ENCODE measurements at places on chromosomes 3 and 15.

DNA sequence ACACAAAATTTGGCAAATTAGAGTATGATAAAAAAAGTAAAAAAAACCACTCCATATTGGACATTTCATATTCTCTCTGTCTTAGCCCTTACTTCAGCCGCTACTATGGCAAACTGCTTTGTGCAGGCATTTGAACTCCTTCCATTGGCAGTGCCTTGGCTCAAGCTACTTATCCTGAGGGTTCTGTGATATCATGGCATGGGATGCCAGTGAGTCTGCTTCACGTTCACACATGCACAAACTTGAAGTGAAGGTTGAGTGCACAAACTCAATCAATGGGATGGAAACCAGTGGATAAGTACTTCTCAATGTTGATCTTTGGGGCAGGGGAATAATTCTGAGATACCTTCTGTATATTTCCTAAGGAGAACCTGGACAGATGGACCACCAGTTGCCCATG lies 117.2 kb downstream of the IL20RB start:
- no peak for DNase-seq

DNA sequence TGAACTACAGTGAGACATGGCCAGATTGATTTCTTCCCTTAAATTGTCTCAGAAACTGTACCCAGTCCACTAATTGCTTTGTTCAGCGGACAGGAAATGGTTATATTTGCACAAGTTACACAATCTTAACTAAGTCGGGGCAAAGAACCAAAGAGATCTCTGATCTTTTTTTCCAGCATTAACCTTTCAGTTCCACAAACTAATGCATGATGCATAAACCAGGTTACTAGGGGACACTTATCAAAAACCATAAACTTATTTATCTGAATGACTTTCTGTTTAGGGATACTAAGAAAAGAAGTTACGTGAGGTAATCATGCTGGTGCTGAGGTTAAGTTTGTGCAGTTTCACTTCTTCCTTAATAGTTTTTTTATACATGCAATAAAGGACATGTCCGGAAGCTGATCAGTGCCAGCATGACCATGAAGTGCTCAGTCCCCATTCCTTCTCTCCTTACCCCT lies 22.4 kb downstream of the FNDC3B start:
- no peak for DNase-seq

GRCh38 chr3:132570016-132570415 lies 27.1 kb upstream of the ACKR4 start:
- DNase-seq = no peak

DNA sequence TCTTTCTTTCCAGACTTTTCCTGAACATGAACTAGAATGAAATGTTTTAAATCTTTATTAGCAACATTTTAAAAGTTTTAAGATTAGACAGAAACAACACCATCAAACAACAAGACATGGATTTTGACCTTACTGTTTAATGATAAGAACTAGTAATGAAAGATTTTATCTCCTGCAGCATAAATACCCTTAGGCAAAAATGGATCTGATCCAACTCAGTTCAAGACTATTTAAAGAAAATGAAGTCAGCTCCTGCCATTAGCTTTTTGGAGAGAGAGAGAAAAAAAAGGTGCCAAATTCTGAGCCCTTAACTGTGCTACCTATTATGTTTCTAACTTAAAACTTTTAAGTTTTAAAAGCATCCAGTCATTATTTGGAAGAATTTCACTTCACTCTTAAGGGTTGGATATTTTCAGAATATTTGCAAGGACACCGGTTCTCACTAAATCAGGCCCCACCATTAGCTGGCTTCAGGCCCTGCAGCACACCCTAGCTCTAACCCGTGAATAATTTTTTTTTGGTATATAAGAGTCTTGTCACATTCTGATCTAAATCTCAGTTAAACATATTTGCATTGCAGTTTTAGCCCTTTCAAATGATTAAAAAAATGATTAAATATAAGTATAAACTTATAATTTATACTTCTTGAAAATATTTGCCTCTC lies 60.0 kb downstream of the NR1I2 start:
- DNase-seq = no peak

DNA sequence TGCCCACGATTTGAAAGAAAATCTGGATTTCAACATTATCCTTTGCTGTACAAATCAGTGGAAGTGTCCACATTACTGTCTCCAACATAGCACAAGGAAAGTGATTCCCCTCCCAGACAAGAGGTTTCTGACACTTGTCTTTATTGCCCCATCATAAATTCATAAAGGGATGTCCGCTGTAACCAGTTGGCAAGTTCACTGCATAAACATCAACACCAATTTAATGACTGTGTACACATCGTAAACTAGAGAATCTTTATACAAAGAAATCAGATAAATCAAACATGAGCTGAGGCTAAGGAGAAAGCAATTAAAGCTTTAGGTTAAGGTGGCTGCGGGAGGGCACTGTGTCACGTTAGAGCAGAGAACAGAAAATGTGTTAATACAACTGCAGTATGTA lies 129.8 kb downstream of the MEIS2 start:
- DNase-seq = no peak

DNA sequence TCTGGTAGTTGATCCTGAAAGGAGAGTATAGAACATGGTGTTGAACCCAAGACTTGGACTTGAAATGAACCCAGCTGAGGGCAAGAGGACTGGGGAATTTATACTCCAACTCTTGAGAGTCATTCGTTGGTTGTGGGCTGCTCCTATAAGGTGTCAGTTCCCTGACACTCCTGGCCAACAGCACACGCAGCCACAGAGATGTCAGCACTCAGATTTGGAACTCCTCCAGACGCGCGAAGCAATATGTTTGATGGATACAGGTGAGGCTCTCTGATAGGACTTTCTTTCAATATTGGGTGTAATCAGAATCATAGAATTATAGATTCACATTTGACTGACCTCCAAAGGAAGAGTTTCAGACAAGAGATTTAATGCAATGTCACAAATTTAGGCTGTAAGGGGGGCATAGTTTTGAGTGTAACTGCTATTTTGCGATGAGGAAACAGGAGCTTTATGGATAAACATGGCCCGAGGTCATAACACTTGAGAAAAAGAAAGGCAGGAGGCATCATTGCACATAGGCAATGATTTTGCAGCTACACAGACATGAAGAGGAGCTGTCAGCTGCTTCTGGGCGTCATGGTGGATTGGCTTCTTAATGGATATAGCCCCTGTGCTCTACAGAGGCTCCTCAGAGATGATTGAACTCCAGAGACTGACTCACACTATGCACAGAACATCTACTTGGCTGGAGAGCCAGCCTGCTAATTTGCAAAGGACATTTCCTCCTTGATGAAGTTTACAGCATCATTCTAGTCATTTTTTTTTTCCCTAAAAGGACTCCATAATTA lies 569.2 kb upstream of the RGMA start:
- no peak for DNase-seq

DNA sequence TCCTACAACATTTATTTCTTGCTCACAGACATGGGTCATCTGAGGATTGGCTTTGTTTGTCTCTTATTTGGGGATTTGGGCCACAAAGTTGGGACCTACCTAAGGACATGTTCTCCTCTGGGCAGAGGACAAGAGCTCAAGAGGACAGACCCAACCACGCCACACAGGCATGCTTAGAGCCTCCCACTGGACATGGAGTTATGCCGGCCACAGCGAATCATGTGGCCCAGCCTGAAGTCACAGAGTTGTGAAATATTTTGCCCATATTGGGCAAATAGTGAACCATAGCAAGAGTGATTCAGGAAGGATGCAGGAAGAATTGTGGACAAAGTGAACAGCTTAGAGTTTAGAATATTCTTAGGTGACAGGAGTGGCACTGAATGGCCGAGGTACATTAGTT lies 9.9 kb downstream of the TRAK1 start:
- DNase-seq = no peak

GRCh38 chr3:17231537-17232261 lies 346.9 kb downstream of the PLCL2 start:
- DNase-seq = no peak

GRCh38 chr3:117651246-117651645 lies 941.7 kb downstream of the TUSC7 start:
- no peak for DNase-seq

DNA sequence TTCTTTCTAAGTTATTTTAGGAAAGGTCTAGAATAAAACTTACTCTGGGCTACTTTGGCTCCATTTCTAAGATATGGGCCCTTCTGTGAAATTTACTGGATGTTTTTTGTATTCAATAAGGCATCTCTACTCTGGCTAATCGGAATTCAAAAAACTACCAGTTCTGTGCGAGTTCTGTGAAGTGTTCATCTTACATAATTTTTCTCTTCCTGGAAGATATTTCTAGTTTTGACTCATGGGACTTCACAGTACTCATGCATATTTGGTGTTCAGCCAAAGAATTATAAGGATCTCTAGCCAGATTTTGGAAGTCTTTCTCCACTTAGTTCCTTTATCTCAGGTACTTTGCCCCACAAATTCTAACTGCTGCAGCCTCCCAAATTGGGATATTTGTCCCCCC lies 46.4 kb upstream of the MBNL1 start:
- DNase-seq = no peak

- no peak for DNase-seq
Measured at GRCh38 chr15:33149919-33150318, 44.6 kb downstream of the FMN1 start.

DNA sequence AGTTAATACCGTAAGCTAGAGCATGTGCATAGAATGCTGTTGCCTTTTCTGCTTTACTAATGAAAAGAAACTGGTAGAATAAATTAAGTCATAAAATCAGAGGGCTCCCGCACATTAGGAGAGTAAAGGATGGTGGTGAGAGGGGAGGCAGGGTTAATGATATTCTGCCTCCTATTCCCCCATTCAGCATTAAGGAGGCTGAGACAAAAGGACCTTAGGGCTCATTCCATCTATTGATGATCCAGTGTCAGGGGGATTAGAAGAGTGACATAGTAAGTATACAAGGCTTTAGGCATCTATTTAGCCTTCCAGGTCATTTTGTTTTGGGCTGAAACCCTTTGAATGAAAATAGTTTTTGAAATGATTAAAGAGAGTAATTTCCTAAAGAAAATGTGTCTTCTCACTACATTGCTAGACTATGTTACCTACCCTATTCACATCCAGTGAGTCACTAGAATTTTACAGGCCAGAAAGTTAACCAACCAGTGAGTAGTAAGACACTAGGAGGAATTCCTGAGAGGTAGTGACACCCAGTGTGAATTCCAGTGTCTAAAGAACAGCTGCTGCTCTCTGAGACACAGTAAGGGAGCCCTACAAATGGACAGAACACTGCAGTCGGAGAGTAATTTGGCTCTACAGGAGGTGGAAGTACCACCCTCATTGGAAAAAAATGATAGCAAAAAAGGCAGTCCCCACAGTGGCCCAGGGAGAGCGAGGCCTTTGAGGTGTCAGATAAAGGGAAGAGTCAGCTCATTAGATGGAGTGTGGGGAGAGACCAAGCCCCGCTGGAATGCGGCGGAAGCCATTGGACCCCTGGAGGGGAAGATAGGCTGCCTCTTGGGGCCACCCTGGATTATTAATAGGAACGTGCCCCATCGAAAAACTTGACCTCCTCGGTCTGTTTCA lies 67.6 kb downstream of the TUSC7 start:
- DNase-seq = no peak

DNA sequence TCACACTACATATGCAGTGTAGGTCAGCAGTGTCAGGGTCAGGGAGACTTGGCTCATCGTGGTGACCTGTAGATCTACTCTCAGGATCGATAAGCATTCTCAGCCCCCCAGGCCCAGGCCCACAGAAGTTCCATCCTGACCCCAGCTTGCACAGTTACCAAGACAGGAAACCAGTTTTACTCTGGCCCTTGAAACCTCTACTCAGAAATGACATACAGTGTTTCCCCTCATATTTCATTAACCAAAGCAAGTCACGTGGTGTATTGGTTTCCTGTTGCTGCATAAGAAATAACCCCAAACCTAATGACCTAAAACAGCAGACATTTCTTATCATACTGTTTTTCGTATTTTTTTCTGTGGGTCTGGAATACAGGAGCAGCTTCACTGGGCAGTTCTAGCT lies 242.2 kb downstream of the SLCO3A1 start:
- DNase-seq = no peak

- DNase-seq = no peak
Measured at GRCh38 chr3:149489060-149489690, 14.7 kb downstream of the TM4SF4 start.

Data from hippocampal formation (tissue), 2 donors.